Ecto neural progenitor cell (in vitro differentiated cells): ENCODE measurements at places on chromosomes 3 and 15.

DNA sequence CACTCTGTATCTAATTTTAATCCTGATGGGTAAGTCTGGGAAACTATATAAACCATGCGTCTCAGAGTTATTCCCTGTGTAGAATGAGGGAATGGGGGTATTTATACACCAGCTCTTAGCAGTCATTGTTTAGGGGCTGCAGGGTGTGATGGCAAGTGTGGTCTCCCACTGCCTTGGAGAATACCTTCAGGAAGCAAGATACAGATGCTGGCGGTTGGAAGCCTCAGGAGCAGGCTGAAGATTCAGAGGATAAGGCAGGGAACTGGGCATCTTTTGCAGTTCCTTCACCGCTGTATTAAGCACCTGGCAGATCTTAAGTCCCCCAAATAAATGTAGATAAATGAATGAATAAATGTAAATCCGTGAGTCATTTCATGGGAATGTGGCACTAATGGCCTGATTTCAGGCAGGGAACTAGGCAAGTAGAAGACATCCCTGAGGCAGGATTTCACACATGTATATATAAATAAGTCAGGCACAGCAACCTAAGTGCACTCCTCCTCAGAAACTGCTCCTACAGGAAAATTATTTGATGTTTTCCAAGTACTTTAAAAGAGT is 209.2 kb upstream of the GADL1 start:
- no peak for DNase-seq

DNA sequence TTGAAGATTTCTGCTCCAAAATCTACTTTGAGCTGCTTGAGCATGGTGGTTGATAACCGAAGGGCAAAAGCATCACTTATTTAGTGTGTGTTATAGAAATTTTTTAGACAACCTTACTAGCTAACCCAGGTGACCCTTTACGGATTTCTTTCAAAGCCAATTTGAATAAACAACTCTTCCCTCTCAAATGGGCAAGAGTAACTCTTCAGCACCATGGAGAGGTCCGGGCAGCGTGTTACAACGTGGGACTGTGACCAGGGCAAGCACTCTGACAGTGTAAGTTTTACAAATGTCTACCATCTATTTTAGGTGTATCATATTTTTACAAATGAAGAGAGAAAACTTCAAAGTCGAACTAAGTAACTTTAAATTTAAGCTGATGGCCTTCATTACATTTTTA is 471.8 kb downstream of the MFSD1 start:
- DNase-seq, result peak; percentile 68

DNA sequence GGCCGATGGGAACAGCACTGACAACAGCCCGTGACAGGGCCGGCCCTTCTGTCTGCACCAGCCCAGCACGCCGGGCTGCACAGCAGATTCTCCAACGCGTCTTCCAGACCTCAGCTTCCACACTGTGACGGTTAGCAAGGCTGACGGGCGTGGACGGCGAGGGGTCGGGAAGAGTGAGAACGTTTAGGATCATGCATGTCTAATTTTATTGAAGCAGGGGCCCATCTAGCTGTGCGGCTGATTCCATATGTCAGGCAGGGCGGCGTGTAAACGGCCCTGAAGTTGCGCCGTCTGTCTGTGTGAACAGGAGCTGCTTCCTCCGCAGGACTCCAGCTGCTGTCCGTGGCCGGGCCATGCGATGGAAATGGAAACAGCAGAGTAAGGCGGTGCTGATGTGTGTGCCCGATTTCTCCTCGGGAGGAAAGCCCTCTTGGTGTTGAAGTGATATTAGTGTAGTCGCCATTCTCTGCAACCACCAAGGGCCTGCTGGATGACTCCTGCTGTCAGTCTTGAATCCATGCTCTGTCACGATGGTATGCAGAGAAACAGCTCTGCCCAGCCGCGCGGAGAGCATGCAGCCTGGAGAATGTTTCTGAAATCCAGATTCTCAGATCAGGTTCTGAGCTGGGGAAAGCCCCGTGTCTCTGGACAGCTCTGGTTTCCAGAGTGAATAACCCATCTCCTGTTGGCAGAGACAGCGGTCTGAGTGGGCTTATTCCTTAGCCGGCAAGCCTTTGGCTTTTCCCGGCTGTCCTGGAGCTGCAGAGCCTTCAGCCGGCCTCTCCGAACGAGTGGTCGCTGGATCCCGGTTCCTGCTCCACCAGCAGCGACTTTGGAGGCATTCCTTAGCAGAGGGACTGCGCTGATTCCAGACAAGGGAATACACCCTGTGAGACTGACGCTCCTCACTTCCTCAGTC is 158.1 kb upstream of the UBE3A start:
- DNase-seq, result no peak

GRCh38 chr3:57826952-57827723 is 71.0 kb downstream of the SLMAP start:
- no peak for DNase-seq

GRCh38 chr3:56655709-56656108 is 27.4 kb downstream of the TASOR start:
- DNase-seq, result no peak

GRCh38 chr3:129305592-129306091 is 27.0 kb downstream of the HMCES start:
- DNase-seq, result peak; percentile 95
